ENCODE measurements at places on chromosomes 13 and 19. TPM values are rescaled to one million over a fixed set of nuclear protein-coding genes. Genes with fewer than 3 reads are reported as not detected.

The KIRREL2 gene
- 0.16 TPM for total RNA-seq

The PSG3 gene
- not detected for total RNA-seq

The SYT5 gene
- not detected for total RNA-seq

The GGACT gene
- 7.9 TPM for total RNA-seq

The CD33 gene
- total RNA-seq, result 0.23 TPM

The OR4F17 gene
- total RNA-seq, result not detected

- H3K36me3 ChIP-seq, result peaks cover 20% of the 10 kb centered on the region
- H3K27ac ChIP-seq, result no peak overlapping the region
- no peak for DNase-seq
- no peaks in the 10 kb centered on the region for H3K4me1 ChIP-seq
These were observed 8.3 kb downstream of the LSM7 start for GRCh38 chr19:2320049-2320448.

- no peaks in the 10 kb centered on the region for H3K27me3 ChIP-seq
- no peak overlapping the region for H3K27ac ChIP-seq
- peaks cover 49% of the 10 kb centered on the region for H3K4me1 ChIP-seq
- H3K36me3 ChIP-seq, result peaks cover 8% of the 10 kb centered on the region
- no peak overlapping the region for H3K4me3 ChIP-seq
These were observed 1.9 kb downstream of the RFXANK start for GRCh38 chr19:19193926-19194325.

- no peaks in the 10 kb centered on the region for H3K27me3 ChIP-seq
- no peak overlapping the region for H3K4me3 ChIP-seq
- H3K36me3 ChIP-seq, result no peaks in the 10 kb centered on the region
These were observed 62.4 kb upstream of the C1QTNF9 start for GRCh38 chr13:24247016-24247415.

GRCh38 chr13:22862478-22862877 lies 318.3 kb upstream of the SGCG start:
- no peak overlapping the region for H3K4me3 ChIP-seq
- no peak overlapping the region for H3K27ac ChIP-seq

DNA sequence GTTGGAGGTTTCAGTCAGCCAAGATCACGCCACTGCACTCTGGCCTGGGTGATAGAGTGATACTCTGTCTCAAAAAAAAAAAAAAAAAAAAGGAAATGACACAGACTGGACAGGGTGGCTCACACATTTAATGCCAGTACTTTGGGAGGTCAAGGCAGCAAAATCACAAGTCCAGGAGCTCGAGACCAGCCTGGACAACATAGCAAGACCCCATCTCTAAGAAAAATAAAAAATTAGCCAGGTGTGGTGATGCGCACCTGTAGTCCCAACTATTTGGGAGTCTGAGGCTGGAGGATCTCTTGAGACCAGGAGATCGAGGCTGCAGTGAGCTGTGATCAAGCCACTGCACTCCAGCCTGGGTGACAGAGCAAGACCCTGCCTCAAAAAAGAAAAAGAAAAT lies 22.6 kb upstream of the NAPA start:
- no peak overlapping the region for H3K4me3 ChIP-seq
- peaks cover 36% of the 10 kb centered on the region for H3K4me1 ChIP-seq
- H3K27ac ChIP-seq, result no peak overlapping the region
- DNase-seq, result no peak
- peaks cover 6% of the 10 kb centered on the region for H3K27me3 ChIP-seq

GRCh38 chr13:34391076-34391475 lies 551.0 kb upstream of the NBEA start:
- DNase-seq, result no peak
- H3K27me3 ChIP-seq, result no peaks in the 10 kb centered on the region
- no peaks in the 10 kb centered on the region for H3K36me3 ChIP-seq
- no peak overlapping the region for H3K4me3 ChIP-seq
- no peak overlapping the region for H3K27ac ChIP-seq
- no peaks in the 10 kb centered on the region for H3K4me1 ChIP-seq

DNA sequence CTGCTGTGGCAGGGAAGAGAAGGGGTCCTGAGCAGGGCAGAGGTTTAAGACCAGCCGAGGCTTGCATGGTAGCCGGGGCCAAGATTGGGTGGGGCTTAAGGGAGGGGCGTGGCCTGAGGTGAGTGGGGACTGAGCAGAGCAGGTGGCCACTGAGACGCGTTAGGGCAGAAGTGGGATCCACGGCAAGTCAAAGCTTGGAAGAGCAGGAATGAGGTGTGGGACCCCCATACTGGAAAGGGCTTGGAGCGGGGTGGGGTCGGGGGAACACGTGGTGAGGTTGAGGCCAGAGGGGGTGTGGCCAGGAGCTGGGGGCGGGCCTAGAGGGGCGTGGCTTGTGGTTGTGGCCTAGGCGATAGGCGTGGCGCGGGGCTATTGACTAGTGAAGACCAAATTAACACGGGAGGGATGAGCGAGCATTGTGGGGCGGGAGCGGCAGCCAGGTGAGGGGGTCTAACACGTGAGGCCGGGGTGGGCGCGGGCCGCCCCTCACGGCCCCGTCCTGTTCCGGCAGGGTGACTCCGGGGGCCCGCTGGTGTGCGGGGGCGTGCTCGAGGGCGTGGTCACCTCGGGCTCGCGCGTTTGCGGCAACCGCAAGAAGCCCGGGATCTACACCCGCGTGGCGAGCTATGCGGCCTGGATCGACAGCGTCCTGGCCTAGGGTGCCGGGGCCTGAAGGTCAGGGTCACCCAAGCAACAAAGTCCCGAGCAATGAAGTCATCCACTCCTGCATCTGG lies 3.3 kb downstream of the CFD start:
- peak; percentile 81 for DNase-seq
- H3K27ac ChIP-seq, result no peak overlapping the region
- peak overlapping the region; percentile 5 for H3K4me3 ChIP-seq
- H3K36me3 ChIP-seq, result peaks cover 3% of the 10 kb centered on the region
- peaks cover 43% of the 10 kb centered on the region for H3K27me3 ChIP-seq

- DNase-seq, result no peak
- H3K27ac ChIP-seq, result no peak overlapping the region
- no peaks in the 10 kb centered on the region for H3K27me3 ChIP-seq
- no peak overlapping the region for H3K4me3 ChIP-seq
These were observed 42.0 kb downstream of the CYSLTR2 start for GRCh38 chr13:48695776-48696175.

DNA sequence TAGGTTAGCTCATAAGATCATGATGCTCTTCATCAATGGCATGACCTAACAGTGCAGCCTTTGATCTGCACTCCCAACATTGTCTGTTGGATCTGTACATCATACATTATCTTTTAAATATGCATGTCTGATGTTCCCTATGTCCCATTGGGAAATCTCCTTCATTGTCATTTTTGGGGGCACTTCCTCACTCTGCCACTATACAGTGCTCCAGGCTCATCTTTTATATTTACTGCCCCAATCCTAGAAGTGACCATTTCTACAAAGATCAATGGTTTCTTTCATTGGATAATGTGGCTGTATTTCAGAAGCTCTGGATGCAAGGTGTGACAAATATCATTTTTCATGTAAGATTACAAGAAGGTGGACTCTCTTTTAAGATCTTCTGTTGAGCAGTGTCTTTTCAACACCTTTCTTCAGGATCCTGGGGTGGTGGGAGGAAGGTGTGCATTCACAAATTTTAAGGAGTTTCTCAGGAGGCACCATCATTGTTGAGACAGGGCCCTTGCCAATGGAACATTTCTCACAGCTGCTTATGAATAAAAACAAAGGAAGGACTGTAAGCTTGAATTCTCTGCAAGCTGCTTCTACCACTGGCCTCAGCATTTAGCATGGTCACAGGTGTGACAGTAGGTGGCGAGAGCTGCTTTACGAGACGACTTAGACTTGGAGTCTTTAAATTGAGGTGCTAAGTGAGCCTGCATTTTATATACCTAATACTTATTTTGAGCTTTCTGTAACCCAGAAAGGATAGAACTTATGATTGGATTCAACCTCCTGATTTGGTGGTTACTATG lies 403.0 kb downstream of the LMO7 start:
- no peaks in the 10 kb centered on the region for H3K36me3 ChIP-seq
- DNase-seq, result no peak
- no peak overlapping the region for H3K4me3 ChIP-seq
- H3K27me3 ChIP-seq, result no peaks in the 10 kb centered on the region
- H3K27ac ChIP-seq, result no peak overlapping the region

- H3K4me1 ChIP-seq, result no peaks in the 10 kb centered on the region
- peaks cover 10% of the 10 kb centered on the region for H3K27me3 ChIP-seq
- DNase-seq, result no peak
- no peak overlapping the region for H3K27ac ChIP-seq
These were observed 25.5 kb upstream of the SLC1A5 start for GRCh38 chr19:46813839-46814358.

Measured in T-cell (primary cell).